ENCODE measurements at places on chromosomes 2 and 18. TPM values are rescaled to one million over a fixed set of nuclear protein-coding genes. Genes with fewer than 3 reads are reported as not detected.
A peak's percentile ranks its signal among the peaks of the same experiment; 100 is the strongest.

- no peaks in the 10 kb centered on the region for H3K36me3 ChIP-seq
- no peak for DNase-seq
- H3K4me3 ChIP-seq, result no peak overlapping the region
Observed at GRCh38 chr2:47675196-47675825, 107.6 kb upstream of the MSH6 start.

DNA sequence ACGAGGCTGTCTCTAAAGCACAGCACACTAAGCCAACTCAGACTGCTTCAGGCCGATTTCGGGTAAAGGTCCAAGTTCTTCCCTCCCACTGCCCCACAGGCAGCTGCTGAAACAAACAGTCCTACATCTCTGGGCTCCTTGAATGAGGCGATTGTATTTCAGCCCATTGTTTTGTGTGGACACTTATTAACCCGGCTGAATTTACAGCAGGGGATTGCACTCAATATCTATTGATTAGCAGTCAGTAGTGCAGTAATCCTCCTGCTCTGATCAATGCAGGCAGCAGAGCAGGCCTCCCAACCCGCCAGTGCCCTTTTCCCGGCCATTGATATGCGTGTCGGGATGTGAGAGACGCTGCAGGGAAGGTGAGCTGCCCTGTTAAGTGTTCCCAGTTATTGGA lies 330.1 kb downstream of the CMPK2 start:
- no peaks in the 10 kb centered on the region for H3K27me3 ChIP-seq
- no peaks in the 10 kb centered on the region for H3K4me1 ChIP-seq
- no peaks in the 10 kb centered on the region for H3K36me3 ChIP-seq
- no peak overlapping the region for H3K4me3 ChIP-seq

GRCh38 chr2:197339016-197339415 lies 28.4 kb upstream of the ANKRD44 start:
- H3K4me1 ChIP-seq, result no peaks in the 10 kb centered on the region
- no peak for DNase-seq
- H3K36me3 ChIP-seq, result no peaks in the 10 kb centered on the region

DNA sequence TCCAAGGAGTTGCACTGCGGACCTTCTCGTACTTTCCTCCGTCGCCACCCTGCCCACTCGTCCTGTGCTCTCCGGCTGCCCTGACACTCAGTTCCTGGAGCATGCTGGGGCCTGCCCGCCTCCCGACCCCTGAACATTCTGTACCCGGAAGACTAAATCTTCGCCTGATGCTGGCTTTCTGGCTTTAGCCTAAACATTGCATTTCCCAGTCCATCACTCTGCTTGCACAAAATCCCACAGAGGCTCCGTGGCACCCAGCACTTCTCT lies 550 bp upstream of the SFXN5 start:
- peaks cover 15% of the 10 kb centered on the region for H3K4me1 ChIP-seq
- no peaks in the 10 kb centered on the region for H3K36me3 ChIP-seq
- H3K27ac ChIP-seq, result peak overlapping the region; percentile 94
- no peak for DNase-seq
- H3K27me3 ChIP-seq, result no peaks in the 10 kb centered on the region

DNA sequence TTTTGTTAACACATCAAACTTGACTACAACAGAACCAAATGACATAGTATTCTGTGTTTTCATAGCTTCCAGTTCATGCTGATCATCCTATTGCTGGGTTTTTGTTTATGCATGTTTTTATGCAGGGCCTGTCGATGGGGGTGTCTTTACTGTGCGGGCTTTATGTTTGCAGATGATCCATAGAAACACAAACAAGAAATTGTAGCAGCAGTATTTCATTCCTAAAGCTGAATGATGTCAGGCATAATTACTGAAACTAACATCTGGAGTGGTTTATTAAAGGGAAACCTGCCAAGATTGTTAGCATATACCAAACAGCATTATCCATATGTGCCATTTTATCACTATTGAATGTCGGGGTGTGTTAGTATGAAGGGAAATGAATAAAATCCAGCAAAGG lies 129.7 kb downstream of the PTPRM start:
- no peaks in the 10 kb centered on the region for H3K4me1 ChIP-seq
- H3K4me3 ChIP-seq, result no peak overlapping the region
- DNase-seq, result no peak
- no peaks in the 10 kb centered on the region for H3K27me3 ChIP-seq
- H3K36me3 ChIP-seq, result no peaks in the 10 kb centered on the region
- H3K27ac ChIP-seq, result no peak overlapping the region

DNA sequence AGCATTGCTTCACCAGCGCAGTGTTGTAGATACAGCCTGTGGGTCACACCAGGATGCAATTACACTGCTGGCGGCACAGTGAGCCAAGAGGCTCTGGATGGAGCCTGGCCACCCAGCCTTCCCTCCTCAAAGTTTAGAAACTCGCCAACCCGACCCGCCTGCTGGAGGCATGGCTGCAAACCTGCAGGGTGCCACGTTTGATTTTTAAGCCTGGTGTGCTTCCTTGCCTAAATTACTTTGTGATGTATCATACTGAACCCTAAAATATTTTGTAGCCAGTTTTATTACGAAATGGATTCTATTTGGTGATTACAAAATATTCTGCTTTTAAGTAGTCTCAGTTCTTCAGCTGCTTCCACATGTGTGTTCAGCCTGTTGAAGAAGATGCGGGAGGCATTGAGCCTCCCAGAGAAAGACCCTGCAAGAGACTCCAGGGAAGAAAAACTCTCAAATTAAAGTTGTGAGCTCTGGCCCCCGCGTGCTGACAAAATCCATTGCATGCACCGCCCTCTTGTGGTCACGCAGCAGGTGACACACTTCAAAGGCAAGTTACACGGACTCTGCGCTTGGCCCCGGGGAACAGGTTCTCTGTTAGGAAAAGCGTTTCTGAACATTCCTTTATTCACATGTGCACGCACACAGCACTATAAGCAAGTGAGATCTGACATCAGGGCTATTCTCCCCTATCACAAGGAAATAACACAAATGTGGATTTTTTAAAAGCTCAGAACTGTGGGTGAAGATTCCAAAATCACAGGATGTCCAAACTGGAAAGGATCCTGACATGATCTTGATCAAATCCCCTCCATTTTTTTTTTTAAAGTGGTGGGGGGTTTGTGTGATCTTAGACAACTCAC lies 63.0 kb upstream of the TWIST2 start:
- DNase-seq, result no peak
- H3K4me3 ChIP-seq, result no peak overlapping the region
- peaks cover 5% of the 10 kb centered on the region for H3K4me1 ChIP-seq

DNA sequence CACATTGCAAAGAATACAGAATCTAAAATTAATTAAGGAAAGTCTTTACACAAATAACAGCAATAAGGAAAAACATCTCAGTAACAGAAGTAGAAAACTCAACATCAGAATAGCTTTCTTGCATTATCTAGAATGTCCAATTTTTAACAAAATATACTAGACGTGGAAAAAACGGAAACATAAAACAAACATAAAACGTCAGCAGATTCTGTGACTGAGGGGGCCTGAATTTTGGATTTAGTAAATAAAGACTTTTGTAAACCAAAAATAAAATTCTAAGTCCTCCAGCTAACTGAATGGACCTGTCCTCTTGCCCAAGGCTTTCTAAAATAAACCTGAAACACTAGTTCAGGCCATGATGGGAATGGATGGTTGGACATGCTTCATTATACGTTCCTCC lies 773.5 kb upstream of the LRRTM1 start:
- H3K36me3 ChIP-seq, result no peaks in the 10 kb centered on the region
- no peaks in the 10 kb centered on the region for H3K4me1 ChIP-seq
- no peak overlapping the region for H3K27ac ChIP-seq
- no peaks in the 10 kb centered on the region for H3K27me3 ChIP-seq
- DNase-seq, result no peak

GRCh38 chr18:61714421-61714820 lies 178.4 kb downstream of the RNF152 start:
- DNase-seq, result no peak
- H3K27me3 ChIP-seq, result no peaks in the 10 kb centered on the region
- H3K36me3 ChIP-seq, result no peaks in the 10 kb centered on the region
- no peaks in the 10 kb centered on the region for H3K4me1 ChIP-seq

- H3K36me3 ChIP-seq, result no peaks in the 10 kb centered on the region
- peak overlapping the region; percentile 22 for H3K27ac ChIP-seq
- no peak for DNase-seq
- no peaks in the 10 kb centered on the region for H3K27me3 ChIP-seq
- no peaks in the 10 kb centered on the region for H3K4me1 ChIP-seq
Observed at GRCh38 chr2:158011055-158011771, 90.5 kb upstream of the UPP2 start.

- no peaks in the 10 kb centered on the region for H3K4me1 ChIP-seq
- H3K27ac ChIP-seq, result no peak overlapping the region
- DNase-seq, result no peak
- no peak overlapping the region for H3K4me3 ChIP-seq
Observed at GRCh38 chr2:77552956-77553355, 30.8 kb upstream of the LRRTM4 start.

DNA sequence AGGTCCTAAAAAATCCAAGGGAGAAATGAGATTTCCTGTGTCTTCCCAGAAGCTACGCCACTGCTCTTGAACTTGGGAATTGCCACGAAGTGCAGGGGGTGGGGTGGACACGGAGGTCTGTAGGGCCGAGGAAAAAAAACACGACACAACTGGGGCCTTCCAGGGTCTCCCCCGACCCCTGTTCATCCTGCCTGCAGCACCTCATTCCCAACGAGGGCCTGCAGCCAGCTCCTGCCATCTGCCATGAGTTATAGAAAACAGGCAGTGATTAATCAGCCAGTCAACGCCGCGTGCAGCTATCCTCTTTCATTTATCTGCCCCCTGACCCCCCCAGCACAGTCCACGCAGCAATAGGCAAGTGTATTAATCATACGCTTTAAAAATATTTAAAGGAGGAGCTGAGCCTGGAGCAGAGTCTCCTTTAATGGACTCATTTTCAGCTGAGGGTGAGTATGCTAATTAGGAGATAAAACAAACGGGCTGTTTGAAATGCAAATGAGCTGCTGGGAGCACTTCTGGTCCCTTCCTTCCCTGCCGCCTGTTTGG lies 209.9 kb downstream of the TFCP2L1 start:
- no peaks in the 10 kb centered on the region for H3K27me3 ChIP-seq
- H3K36me3 ChIP-seq, result no peaks in the 10 kb centered on the region
- peaks cover 31% of the 10 kb centered on the region for H3K4me1 ChIP-seq
- DNase-seq, result no peak
- H3K27ac ChIP-seq, result no peak overlapping the region
- H3K4me3 ChIP-seq, result peak overlapping the region; percentile 34

DNA sequence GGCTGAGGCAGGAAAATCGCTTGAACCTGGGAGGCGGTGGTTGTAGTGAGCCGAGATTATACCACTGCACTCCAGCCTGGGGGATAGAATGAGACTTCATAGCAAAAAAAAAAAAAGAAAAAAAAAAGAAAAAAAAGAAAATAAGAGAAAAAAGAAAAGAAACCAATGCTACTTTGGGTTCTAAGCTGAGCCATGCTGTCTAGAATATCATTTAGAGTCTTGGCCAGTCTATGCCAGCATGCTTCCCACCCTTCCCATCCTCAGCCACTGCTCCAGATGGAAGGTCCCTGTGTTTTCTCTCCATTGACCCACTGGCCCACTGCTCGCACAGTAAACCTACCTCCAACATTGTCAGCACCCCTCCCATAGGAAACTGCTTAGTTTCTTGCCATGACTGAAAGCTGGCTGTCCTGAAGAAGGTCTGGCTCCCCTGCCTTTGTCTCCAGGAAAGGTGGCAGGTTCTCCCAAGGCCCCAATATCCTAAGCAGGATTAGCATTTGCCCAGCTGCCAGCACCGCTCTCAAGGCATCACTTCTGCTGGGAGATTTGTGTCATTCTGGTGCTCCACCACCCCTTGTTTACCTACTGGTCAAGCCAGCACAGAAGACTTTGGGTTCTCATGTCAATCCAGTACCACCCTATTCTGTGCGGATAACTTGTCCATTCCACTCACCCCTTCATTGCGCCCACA lies 47.3 kb upstream of the PAPOLG start:
- no peak overlapping the region for H3K27ac ChIP-seq
- no peaks in the 10 kb centered on the region for H3K36me3 ChIP-seq
- no peak overlapping the region for H3K4me3 ChIP-seq
- DNase-seq, result no peak
- H3K4me1 ChIP-seq, result no peaks in the 10 kb centered on the region
- H3K27me3 ChIP-seq, result no peaks in the 10 kb centered on the region

DNA sequence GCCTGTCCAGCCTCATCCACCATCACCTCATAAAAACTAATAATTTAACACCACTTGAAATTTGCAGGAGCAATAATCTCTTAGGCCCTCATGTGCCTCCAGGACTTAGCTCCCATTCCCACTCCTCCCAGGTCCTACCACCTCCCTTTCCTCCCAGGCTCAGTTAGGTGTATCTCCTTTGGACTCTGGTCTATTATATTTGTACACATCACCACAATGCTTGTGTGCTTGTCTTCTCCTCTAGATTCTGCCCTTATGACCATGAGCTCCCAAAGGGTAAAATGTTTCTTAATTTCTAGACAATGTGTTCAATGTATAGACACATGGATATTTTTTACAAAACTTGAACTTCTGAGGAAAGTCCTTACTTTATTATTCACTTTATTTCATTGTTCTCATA lies 182.0 kb upstream of the ZC3H15 start:
- no peak for DNase-seq
- H3K36me3 ChIP-seq, result no peaks in the 10 kb centered on the region
- H3K4me3 ChIP-seq, result no peak overlapping the region
- no peaks in the 10 kb centered on the region for H3K27me3 ChIP-seq
- H3K27ac ChIP-seq, result no peak overlapping the region
- peaks cover 10% of the 10 kb centered on the region for H3K4me1 ChIP-seq

DNA sequence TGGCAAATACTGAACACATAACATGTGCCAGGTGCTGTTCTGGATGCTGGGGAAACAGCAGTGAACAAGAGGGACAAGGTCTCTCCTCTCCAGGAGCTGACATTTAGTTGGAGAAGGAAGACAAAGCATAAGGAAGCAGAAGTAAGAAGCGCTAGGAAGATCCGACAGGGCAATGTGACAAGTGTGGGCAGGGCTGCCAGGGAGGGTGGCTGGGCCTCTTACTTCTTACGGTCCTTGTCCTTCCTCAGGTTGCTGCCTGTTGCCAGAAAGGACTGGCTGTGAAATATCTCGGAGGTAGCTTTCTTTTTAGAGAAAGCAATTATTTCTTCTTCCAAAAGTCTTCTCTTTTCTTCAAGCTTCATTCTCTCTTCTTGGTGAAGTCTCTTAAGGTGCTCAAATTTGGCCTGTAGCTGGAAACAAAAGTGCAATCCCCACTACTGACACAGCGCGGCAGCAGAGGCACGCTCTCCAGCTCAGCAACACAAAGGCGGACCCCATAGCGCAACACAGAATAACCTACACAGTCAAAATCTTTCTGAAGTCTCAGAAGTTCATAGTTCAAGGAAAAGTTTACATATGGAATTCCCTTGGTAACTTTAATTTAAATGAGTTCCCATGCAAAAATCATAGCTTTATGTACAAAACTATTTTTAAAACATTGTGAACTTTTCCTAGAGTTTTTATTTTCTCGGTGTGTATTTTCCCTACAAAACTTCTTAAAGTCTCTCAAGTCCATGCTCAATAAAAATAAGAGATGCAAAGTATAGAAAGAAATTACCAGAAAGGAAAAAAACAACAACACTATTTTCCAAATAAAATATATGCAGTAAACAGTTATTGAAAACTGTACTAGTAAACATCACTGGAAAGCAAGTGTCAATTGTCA lies 67.7 kb downstream of the SEPTIN10 start:
- H3K27ac ChIP-seq, result no peak overlapping the region
- H3K27me3 ChIP-seq, result no peaks in the 10 kb centered on the region
- no peaks in the 10 kb centered on the region for H3K4me1 ChIP-seq
- no peak overlapping the region for H3K4me3 ChIP-seq
- DNase-seq, result no peak

- no peak overlapping the region for H3K27ac ChIP-seq
- peaks cover 13% of the 10 kb centered on the region for H3K4me1 ChIP-seq
- no peaks in the 10 kb centered on the region for H3K27me3 ChIP-seq
- DNase-seq, result no peak
- no peaks in the 10 kb centered on the region for H3K36me3 ChIP-seq
- peak overlapping the region; percentile 97 for H3K4me3 ChIP-seq
Observed at GRCh38 chr18:62521593-62521992, 1.2 kb upstream of the ZCCHC2 start.

CYBRD1 gene
- 5.7 TPM for total RNA-seq

PLGLB1 gene
- 4.9 TPM for total RNA-seq

ATF2 gene
- total RNA-seq, result 18.0 TPM

STAT4 gene
- 1.4 TPM for total RNA-seq

SP3 gene
- 41.3 TPM for total RNA-seq

All from esophagus squamous epithelium (tissue), 5 donors.